ENCODE measurements at places on chromosomes 13 and 19.

DNA sequence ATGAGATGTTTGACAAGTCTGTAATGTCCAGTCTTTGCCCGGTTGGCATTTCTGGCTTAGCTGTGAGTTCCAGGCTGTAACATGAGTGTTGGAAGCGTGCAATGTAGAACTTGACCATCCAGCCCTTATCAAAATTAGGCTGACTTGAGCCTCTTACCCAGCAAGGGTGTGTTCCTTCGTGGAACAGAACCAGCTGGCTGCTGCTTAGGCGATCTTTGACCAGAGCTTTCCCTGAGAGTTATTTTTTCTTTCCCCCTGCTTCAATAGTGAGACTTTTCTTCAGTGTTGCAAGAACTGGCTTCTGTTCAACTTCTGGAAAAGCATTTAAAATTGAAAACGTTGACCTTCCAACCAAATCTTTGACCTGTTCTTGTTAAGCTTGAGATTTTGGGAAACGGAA lies 6.5 kb downstream of the TNFSF13B start:
- ATAC-seq, result no peak

DNA sequence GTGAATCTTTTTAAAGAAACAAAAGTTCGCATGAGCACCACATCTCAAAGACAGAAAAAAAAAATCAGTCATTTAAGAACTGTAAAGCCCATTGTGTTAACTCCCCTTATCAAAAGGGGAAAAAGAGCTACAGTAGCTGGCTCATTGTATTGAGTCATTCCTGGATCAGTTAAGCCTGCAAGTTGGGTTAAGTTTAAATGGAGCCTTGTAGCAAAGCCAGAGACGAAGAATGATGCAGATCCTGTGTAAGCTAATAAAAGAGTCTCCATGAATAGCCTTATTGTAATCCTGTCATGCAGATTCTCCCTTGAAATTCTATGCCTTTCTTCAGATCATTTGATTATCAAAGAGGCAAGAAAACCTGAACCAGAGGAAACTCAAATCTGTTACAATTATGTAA lies 83.8 kb downstream of the CRYL1 start:
- ATAC-seq, result peak; percentile 58

DNA sequence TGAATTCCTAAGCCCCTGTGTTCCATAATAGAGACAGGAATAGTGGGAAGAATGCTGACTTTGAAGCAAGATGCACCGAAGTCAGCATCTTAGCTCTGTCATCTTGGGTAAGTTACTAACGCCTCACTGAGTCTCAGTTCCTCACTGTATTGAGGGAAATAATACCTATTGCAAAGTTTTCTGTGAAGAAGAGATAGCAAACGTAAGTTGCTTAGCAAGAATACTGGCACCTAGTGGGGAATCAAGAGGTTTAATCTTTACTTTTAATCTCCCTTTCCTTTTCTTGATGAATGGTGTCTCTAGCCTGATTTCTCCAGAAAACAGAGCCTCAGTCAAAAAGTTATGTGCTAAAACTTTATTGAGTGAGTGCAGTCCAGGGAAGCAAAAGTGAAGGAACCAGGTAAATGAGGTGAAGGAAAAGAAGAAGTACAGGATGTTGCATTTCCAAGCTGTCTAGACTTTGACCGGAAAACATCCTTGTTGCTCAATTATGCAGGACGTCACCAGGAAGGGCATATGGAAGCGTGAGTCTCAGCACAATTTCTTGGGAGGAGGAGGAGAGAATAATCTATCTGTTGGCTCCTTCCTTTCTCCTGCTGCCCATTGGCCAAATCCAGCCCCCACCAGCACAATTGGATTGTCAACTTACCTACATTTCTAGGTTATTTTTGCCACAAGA lies 210.0 kb downstream of the B3GLCT start:
- ATAC-seq, result no peak

- no peak for ATAC-seq
Measured at GRCh38 chr13:32073180-32073864, 41.7 kb downstream of the FRY start.

DNA sequence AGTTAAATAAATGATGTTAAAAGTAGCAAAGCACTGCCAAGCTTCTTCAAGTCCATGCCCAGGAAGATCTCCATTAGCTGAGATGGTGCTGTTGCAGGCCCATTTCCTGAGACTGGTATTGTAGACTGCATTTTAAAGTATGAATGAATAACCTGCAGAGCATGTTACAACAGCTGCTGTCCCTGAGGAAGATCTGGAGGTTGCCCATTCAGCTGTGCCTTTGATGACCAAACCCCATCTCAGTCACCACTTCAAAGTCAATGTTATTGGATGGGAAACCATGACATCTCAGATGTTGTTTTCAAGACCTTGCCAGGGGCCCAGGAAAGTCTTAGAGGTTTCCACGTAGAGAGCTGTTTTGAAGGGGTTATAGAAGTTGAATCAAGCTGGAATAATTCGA lies 281.3 kb downstream of the MTUS2 start:
- no peak for ATAC-seq

GRCh38 chr13:39554371-39554770 lies 48.6 kb downstream of the LHFPL6 start:
- no peak for ATAC-seq

GRCh38 chr13:21902709-21903098 lies 231.8 kb downstream of the FGF9 start:
- ATAC-seq, result no peak

DNA sequence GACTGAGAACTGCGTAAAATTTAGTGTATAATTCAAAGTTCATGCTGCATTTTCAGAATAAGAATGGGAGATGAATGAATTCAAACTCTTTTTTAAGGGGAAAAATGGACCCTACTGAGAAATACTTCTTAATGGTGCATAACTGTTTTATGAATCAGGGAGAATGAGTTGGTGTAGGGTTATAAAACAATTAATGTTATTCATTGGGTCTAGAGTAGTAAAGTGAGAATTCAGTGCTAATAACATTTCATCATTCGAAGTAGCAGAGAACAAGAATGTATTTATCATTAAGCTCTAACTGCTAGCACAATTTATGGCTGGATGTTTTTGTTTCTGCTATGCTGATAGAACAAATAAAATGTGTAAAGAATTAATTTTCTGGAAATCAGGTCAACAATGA lies 310.2 kb downstream of the SLITRK5 start:
- ATAC-seq, result no peak

- no peak for ATAC-seq
Measured at GRCh38 chr13:40148101-40148500, 492.6 kb downstream of the COG6 start.

DNA sequence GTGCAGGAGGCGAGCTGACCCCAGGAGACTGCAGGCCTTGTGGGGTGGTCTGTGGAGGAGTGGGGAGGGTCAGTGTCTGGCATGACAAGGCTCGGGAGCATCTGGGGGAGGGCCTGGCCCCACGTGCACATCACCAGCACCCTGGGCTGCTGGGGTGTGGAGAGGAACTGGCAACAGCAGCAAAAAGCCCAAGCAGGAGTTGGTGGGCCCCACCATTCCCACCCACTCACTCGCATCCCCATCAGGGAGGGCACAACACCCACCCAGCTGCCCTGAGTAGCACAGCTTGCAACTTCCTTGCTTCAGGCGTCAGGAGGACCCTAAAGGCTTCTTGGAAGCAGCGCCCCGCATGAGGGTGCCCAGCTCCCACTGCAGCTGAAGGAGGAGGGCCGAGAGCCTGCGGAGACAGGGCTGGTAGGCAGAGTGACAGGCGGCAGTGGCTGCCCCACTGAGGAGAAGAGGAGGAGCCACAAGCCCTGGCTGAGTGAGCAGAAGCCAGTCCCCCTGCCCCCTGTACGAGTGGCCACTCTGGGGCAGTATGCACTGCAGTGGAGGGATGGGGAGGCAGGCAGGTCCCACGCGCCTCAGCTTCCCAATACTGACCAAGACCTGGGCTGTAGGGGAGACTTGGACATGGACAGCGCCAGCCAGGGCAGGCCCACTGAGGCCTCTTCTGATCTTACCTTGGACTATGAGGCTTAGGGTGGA lies 26.5 kb downstream of the ELL start:
- no peak for ATAC-seq

GRCh38 chr13:49443357-49443703 lies 534 bp downstream of the CAB39L start:
- ATAC-seq, result peak; percentile 22

- no peak for ATAC-seq
Measured at GRCh38 chr13:85419611-85420010, 379.6 kb downstream of the SLITRK6 start.

GRCh38 chr13:18993884-18994660 lies 187.6 kb downstream of the TUBA3C start:
- no peak for ATAC-seq

DNA sequence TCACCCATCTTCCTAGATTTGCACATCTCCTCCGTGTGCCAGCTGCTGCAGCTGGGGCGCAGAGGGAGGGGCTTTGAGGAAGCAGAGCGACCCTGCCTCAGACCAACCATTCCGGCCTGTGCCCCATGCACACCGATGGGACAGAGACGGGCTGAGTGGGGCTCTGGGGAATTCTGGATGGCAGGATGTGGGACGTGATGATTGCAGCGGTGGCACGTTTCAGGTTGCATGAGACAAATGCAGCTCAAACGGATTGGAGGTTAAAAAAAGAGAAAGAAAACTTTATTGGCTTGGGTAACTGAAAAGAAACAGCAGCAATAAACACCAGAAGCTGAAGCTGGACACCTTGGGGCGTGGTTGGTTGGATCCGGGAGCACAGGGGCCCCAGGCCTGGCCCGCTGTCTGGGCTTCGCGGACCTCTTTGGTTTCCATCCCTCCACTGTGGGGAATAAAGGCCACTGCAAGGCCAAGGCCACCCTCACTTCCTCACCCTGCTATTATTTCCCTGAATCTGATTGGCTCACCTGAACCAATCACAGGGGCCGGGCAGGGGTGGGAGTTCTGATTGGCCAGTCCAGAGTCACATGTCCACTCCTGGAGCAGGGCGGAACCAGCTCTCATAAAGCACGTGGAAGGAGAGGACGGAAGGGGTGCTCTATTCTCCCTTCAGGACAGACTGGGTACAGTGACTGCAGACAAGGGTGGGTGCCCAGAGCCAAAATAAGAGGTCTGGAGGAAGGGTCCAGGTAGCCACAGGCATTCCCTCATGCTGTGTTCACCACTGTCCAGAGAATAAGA lies 6.1 kb upstream of the ZNF787 start:
- ATAC-seq, result no peak

- ATAC-seq, result peak; percentile 33
Measured at GRCh38 chr13:112575675-112576074, 12.3 kb downstream of the TUBGCP3 start.

DNA sequence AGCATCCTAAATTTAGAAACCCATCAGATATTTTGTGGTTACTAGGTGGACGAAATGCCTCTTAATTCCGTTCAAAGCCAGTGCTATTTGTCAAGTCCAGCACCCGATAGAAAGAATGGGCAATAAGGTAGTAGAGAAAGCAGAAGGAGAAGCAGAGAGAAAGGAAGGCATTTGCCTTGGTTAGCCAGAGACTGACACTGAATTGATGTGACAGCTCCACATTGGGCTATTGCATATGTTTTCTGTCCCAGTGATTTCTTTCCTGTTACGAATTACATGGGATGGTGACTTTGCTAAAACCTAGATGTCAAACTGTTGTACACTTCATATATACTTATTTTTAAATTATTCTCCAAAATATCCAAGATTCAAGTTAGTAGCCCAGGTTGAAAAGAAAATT lies 542.6 kb downstream of the DCT start:
- ATAC-seq, result no peak

DNA sequence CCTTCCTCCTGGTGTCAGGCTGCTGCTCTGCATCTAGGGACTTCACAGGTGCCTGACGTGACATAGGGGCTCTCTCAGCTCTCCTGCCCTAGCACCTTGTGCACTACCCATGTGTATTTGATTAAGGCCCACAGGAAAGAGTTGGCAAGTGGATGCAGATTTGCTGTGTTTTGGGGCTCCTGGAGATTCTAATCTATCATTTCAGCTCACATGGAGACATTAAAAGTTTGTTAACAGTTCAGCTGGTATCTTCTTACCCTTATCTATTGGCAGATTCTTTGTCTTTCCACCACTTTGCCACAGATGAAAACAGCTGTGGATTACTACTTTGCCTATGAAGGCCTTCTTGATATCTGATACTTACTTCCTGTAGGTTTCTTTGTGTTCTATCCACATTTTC lies 41.9 kb downstream of the WASF3 start:
- peak; percentile 49 for ATAC-seq

DNA sequence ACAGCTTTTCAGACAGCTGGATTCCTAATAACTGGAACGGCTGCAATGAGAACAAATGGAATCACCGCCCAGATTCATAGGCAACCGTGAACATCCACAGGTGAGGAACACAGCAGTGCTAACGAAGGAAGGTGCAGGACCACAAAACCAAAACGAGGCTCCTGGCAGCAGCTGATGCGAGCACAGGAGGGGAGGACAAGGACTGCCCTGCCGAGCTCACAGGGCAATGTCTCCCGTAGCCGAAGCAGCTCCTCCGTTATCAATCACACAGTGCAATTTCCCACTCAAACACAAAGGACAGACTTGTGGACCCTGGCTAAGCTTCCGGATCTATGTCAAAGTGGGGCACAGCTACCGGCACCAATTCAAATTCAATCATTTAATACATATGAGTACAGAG lies 70.6 kb downstream of the STK24 start:
- ATAC-seq, result no peak

DNA sequence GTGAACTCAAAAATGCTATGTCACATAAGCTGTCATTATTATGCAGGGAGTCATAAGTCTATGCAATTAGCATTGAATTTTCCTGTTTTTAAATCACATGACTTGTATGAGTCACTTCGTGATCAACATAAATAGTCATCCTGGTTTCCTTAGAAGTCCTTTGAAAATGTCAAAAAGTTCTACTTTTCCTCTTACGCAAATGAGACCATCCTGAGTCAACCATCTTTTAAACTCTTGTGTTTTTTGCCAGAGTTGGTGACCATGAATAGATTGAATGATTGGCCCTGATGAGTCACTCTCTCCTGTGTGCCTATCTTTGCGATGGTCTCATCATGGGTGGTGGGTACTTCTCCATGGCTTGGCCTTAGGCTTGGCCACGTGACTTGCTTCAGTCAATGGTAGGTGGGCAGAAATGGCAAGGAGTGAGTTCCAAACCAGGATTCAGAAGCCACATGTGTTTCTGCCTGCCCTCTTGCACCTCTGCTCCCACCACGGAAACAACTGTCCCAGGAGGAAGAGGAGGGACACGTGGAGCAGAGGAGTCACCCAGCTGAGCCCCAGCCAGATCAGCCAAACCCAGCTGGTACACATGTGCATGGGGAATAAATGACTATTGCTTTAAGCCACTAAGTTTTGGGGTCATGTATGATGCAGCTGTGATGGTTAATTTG lies 123.5 kb upstream of the CACNA1A start:
- ATAC-seq, result no peak

Measured in SK-N-SH treated with all-trans-retinoic acid at 6 μM for 48 hours (cell line).